Transverse colon (tissue), 4 donors: ENCODE measurements at places on chromosomes 2 and 18.

- DNase-seq = no peak
Measured at GRCh38 chr18:47163241-47163640, 12.9 kb downstream of the IER3IP1 start.

GRCh38 chr2:200302940-200303727 lies 3.4 kb upstream of the SPATS2L start:
- DNase-seq = no peak

- DNase-seq = no peak
Measured at GRCh38 chr2:219448776-219449341, 14.2 kb downstream of the SPEG start.

DNA sequence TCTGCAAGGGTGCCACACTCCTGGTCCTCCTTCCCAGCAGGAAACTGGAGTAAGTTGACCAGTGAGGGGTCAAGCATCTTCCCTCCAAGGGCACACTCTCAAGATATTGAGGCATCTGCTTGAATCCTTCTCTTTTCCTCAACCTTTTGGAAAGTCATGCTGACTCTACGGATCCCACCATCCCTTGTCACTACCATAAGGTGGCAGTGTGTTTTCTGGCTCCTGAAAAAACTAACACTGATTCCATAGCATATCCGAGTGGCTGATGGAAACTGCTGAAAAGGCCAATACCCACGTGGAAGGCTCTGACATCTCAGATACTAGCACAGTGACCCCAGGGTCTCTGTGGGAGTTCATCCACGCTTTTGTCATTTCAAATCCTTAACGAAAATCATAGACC lies 37.1 kb downstream of the GPR45 start:
- DNase-seq = no peak

- DNase-seq = no peak
Measured at GRCh38 chr2:148936857-148937450, 61.9 kb downstream of the KIF5C start.

GRCh38 chr2:102321941-102322719 lies 10.8 kb downstream of the IL1RL1 start:
- DNase-seq = no peak

- DNase-seq = peak; percentile 65
Measured at GRCh38 chr2:111659361-111660333, 224.3 kb downstream of the ANAPC1 start.

- no peak for DNase-seq
Measured at GRCh38 chr2:64327129-64327509, 126.8 kb upstream of the LGALSL start.

DNA sequence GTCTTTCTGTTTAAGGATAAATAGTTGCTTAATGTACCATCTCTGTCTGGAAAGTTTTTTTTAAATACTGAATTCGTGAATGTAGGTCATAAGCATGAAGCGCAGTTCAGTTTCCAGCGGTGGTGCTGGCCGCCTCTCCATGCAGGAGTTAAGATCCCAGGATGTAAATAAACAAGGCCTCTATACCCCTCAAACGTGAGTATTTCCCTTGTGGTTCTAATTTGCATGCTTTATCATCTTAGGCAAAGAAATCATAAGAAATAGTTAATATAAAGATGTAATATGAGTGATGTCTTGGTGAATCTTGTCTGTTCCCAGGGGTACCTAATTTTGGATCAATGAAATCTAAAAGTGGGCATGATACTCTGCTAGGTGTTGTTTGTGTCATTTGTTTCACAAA lies 1.5 kb downstream of the NDC80 start:
- no peak for DNase-seq

- DNase-seq = no peak
Measured at GRCh38 chr2:161798027-161798426, 173.8 kb downstream of the SLC4A10 start.

DNA sequence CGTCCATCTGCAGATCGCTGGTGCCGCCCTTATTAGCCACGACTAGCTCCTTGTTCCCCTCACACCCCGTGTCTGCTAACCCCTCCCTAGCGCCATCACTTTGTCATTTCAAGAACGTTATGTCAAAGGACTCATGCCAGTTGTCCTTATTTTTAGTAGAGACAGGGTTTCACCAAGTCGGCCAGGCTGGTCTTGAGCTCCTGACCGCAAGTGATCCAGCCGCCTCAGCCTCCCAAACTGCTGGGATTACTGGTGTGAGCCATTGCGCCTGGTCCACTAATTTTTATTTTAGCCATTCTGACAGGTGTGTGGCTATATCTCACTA lies 138.9 kb upstream of the HDAC4 start:
- DNase-seq = no peak

DNA sequence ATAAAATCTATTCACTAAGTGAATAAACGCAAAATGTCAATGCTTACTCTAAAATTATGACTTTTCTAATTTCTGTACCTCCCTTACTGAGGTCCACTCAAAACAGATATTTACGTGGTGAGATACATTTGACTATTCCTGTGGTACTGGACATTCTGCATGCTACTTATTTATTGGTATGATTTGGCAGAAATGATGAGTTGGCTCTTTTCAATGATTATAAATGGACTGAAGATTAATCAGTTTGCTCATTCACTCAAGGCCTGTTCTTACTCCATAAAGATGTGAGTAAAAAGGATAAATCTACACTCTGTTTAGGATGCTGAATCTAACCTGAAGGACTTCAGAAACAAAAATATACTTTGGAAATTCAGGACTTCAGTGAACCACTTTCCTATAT lies 98.8 kb downstream of the OLA1 start:
- no peak for DNase-seq

GRCh38 chr2:64092502-64092901 lies 51.7 kb downstream of the PELI1 start:
- DNase-seq = no peak

GRCh38 chr2:106030287-106031268 lies 163.5 kb downstream of the UXS1 start:
- peak; percentile 29 for DNase-seq

GRCh38 chr2:8416001-8416571 lies 265.8 kb upstream of the ID2 start:
- no peak for DNase-seq

DNA sequence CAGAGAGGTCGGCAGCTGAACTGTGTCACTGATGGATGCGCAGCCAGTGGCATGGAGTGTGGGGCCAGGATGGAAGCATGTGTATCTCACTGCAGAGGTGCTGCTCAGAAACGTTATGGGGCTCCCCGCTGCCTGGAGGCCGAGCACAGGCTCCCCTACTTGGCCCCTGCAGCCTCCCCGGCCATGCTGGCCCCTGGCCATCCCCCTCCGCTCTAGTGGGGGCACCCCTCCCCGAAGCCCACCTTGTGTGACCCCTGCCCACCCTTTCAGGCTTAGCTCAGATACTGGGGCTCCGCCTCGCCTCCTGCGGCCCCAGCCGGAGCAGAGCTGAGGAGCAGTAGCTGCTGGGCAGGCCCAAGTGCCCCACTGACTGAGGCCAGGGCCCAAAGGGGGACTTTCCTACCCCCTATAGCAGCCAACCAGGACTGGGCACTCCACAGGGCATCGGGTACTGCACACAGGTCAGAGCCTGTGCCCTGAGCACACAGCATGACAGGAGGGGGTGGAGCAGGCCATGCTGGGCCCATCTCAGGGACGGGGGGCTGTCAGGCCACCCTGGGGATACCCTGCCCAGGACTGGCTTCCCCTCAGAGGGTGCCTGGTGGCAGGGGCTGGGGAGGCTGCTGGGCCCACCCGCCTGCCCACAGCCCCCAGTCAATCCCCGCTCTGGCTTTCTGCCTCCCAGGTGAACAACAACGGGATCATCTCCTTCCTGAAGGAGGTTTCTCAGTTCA lies 31.3 kb downstream of the SNED1 start:
- DNase-seq = no peak

DNA sequence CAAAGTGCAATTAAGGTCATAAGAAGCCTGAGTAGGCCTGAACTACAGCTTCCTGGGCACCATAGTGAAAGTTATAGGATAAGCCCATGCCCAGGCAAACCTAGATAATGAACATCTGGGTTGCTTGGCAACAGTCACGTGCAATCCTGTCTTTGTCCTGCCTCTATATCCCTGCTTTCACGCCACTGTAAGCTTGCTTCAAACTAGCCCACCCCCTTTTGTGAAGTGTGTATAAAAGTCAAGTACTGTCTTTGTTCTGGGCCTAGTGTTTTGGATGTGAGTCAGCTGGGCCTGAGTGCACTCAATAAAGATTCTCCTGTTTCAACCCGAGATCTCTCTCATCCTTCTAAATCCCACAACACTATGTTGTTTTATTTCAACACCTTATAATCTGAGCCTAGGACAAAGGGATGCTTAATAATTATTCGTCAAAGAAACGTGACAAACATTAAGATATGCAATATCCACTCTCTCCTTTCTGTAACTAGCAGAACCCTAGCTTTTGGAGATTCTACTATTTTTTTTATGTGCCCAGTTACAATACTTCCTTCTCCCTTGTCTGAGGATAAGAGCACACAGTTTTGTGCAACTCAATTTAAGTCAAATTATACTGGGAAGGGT lies 927.8 kb downstream of the SUCLG1 start:
- no peak for DNase-seq

- no peak for DNase-seq
Measured at GRCh38 chr2:70778676-70779075, 10.7 kb upstream of the ADD2 start.

- no peak for DNase-seq
Measured at GRCh38 chr2:217729421-217730053, 273.3 kb downstream of the TNS1 start.

GRCh38 chr2:201779901-201780673 lies 646 bp downstream of the ALS2 start:
- DNase-seq = no peak

DNA sequence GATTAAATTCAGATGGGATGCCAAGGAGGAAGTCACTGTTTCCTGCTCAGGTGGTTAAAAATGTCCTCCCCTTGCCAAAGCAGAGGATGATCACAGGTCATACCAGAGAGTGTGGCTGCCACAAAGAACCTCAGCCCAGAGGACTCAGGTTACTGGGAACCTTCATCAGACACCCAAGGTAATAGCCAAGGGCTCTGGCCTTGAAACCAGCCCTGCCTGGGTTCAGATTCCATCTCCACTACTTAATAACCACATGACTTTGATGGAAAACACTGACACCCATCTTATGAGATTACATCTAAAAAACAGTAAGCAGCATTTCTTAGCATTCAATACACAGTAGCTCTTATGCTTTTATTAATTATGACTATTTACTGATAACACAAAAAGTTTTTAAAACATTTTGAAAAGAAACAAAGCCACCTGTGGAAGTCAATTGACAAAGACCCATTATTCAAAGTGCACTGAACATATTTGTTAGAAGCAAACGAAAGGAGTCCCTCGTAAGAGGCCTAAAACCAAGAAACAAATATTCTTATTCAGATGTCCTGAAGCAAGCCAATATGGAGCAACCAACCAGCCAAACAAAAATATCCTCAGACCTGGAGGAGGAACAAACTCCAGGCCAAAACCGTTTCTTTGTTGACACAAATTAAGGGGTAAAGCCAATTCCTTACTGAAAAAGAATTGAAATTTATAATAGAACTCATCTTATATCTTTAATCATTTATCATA lies 241.5 kb downstream of the RNF152 start:
- no peak for DNase-seq

GRCh38 chr2:121993682-121994081 lies 238.2 kb downstream of the TSN start:
- no peak for DNase-seq

GRCh38 chr2:100380681-100381080 lies 36.8 kb downstream of the CHST10 start:
- DNase-seq = no peak

DNA sequence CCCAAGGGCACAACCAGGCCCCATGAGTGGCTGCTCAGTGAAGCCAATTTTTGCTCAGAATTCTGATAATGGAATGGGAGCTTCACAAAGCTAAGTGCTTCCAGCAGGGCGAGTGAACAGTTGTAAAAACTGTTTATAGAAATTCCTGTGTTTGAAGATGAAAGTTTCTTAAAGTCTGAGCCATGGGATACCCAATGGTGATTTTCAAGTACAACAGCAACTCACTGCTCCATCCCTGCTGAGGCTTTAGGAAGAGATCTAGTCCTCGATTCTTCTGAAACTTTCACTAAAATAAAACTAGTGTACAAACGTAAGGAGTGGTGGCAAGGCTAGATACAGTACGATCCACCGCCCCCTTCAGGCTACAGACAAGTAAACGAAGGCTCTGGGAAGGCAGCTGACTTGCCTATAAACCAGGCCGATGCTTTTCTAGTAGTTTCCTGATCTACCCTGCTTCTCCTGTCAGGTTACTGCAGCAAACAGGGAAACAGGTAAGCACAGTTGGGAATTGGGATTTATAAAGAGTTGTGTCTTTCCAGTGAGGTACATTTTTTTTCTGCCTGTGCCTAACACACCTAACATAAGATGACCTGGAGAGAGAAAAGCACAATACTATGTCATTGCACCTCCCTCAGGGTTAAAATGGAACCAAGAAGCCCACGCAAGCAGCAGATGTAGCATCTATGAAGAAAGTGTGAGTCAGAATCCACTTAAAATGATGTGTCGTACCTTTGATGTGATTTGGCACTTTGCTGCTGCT lies 108.7 kb downstream of the UXS1 start:
- peak; percentile 53 for DNase-seq

GRCh38 chr18:10391506-10391905 lies 62.9 kb upstream of the APCDD1 start:
- no peak for DNase-seq

DNA sequence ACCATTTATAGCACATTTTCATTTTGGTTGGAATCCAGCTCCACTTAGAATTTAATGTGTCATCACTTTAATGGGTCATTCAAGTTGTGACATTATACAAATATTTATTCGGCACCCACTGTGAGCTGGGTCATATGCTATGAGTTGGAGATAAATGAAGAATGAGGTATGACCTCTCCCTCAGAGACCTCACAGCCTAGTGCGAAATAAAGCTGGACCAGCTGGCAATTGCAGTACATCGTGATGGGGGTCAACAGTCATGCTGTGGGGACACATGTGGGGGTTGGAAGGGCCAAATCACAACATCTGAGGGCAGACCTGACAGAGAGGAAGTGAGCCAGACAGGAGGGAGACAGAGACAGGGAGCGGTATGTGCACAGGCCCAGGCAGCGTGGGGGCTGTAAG lies 175.4 kb downstream of the MAIP1 start:
- DNase-seq = no peak

DNA sequence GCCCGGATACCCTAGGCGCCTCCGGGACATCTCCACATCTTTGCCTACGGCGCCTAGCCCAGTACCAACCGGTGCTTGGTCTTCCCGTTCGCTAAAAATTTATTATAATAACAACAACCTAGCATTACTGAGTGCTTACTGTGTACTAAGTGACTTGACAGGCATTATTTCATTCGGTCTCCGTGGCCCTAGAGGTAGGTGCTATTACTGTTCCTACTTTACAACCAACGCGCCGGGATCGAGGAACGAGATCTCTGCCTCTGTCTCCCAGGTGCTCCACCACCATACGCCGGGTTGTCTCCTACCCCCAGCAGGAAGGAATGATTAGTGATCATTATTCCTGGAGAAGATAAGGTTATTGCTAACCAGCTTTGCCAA lies 657 bp upstream of the BIN1 start:
- DNase-seq = peak; percentile 26

GRCh38 chr18:48940854-48941611 lies 9.7 kb downstream of the SMAD7 start:
- DNase-seq = peak; percentile 67

- no peak for DNase-seq
Measured at GRCh38 chr2:85666435-85667316, 1.3 kb downstream of the SFTPB start.
